ENCODE measurements at places on chromosomes 6 and 20.

GRCh38 chr20:23519556-23519955 lies 28.6 kb downstream of the CST8 start:
- DNase-seq, result no peak

GRCh38 chr20:46681032-46681854 lies 8.0 kb downstream of the TP53RK start:
- DNase-seq, result peak; percentile 65

GRCh38 chr6:169746556-169746955 lies 4.8 kb downstream of the DYNLT2 start:
- no peak for DNase-seq

GRCh38 chr6:106056746-106057390 lies 29.3 kb upstream of the PRDM1 start:
- no peak for DNase-seq

DNA sequence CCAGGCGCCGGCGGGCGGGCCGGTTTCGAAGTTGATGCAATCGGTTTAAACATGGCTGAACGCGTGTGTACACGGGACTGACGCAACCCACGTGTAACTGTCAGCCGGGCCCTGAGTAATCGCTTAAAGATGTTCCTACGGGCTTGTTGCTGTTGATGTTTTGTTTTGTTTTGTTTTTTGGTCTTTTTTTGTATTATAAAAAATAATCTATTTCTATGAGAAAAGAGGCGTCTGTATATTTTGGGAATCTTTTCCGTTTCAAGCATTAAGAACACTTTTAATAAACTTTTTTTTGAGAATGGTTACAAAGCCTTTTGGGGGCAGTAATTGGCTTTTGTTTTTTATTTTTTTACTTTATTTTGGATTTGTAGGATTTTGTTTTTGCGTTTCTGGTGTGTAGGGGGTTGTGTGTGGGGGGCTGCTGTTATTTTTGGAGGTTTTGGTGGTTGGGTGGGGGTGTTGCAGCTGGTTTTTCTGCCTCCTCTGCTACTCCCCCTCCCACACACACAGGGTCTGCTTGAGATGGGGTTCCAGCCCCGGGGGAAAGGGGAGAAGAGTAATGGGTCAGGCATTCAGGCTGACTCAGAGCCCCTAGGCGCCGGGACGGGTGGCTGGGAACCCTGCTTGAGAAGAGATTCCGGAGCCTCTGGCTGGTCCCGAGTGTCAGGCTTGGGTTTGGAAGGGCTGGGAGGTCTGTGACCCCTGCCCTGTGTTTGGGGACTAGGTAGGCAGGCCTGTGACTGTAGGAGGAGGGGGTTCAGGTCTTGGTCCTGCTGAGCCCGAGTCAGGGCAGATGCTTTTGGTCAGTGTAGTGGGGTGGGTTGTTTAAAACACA lies 2.0 kb downstream of the CEBPB start:
- DNase-seq, result peak; percentile 76

DNA sequence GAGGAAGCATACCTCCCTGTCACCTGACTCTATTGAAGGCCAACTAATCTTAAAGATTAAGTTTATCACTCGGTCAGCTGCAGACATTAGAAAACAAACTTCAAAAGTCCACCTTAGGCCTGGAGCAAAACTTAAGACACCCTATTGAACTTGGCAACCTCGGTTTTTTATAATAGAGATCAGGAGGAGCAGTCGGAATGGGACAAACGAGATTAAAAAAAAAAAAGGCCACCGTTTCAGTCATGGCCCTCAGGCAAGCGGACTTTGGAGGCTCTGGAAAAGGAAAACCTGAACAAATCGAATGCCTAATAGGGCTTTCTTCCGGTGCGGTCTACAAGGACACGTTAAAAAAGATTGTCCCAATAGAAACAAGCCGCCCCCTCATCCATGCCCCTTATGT lies 7.2 kb upstream of the PRR18 start:
- no peak for DNase-seq

DNA sequence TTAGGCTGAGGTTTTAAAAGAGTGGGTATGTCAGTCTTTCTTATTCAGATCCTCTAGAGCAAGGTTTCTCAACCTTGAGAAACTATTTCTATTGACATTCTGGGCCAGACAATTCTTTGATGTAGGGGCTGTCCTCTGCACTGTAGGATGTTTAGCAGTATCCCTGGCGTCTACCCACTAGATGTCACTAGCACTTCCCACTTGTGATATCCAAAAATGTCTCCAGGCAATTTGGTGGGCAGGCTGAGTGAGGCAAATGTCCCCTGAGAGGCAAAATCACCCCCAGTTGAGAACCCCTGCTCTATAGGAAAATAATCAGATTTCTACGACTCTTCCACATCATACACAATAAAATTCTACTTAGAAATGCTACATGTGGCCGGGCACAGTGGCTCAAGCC lies 7.7 kb upstream of the ZKSCAN8 start:
- DNase-seq, result peak; percentile 49

- no peak for DNase-seq
These were observed 614.6 kb downstream of the DHX35 start for GRCh38 chr20:39576771-39577170.

GRCh38 chr6:28208111-28208659 lies 16.9 kb upstream of the ZSCAN9 start:
- no peak for DNase-seq

GRCh38 chr20:49587111-49587570 lies 19.2 kb upstream of the PTGIS start:
- no peak for DNase-seq

- no peak for DNase-seq
These were observed 133.1 kb upstream of the COL21A1 start for GRCh38 chr6:56380476-56380875.

- no peak for DNase-seq
These were observed 294.2 kb downstream of the FOXC1 start for GRCh38 chr6:1903780-1904465.

DNA sequence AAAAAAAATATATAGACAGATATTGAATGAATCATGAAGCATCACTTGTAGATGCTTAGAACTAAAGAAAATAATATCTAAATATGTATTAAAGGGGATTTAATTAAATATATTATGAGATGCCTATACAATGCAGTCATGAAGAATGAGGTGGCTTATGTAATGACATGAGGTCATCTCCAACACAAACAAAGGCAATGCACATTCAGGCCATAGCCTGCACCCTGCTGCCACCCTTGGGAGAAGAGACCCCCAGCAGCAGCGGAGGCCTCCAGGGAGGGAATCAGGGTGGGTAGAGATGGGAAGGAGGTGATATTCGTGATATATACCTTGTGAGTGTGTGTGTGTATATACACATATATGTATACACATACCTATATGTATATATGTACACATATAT lies 26.4 kb upstream of the SSTR4 start:
- DNase-seq, result no peak

DNA sequence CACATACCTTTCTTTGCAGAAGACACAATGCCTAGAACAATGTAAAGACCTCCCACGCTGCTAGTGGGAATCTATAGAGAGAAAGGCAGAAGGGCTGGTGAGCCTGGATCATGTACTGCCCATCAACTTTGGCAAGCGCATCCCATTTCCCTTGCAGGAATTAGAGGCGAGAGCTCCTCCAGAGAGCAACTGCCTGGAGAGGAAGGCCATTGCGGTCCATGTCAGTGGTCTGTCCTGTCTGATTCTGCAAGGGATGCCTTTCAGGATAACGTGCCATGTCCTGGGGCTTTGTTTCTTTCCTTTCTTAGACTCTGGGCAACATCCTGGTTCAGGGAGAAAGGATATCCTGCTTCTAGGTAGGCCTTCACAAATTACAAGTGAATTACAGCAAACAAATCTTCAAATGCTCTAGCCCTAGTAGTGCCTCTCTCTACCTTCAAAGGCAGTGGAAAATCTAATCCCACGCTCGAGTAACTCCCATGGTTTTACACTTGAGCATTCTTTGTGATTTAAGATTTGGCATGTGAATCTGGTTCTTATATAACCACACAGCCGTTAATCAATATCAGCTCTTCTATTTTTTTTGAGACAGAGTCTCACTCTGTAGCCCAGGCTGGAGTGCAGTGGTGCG lies 38.5 kb downstream of the GCNT2 start:
- DNase-seq, result no peak

DNA sequence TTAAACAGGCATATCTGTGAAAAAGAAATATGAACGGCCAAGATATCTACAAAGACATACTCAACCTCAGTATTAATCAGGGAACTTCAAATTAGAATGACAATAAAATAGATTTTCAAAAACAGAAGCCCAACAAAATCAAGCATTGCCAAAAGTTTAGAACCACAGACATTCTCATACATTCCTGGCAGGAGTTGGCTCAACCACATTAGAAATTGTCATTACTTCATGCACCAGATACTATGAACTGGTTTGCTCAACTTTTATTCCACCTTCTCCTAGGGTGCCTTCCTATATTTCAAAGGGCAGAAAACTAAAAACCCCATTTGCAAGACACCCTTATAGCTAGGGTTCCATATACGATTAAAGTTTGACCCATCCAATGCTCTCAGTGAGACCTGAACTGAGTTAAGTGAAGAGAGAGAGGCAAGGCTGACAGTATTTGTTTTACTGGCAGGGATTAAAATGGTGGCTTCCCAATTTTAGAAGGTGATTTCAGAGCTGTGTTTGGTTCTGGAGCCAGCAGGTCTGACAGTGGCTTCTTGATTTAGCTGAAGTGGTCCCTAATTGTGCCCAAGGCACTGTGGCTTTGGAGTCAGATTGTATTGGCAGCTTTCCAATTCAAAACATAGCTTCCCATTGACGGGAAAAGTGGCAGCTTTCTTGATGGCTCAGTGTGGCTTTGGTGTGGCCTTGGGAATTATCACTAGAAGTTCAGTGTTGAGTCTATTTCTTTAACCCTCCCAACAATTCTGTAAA lies 77.1 kb upstream of the CDYL start:
- no peak for DNase-seq

Measured in CD4-positive, alpha-beta T cell treated with Interleukin-12 subunit alpha and Interleukin-12 subunit beta, for 1 hour (primary cell).